ENCODE measurements at places on chromosomes 11 and 22. TPM values are rescaled to one million over a fixed set of nuclear protein-coding genes. Genes with fewer than 3 reads are reported as not detected.
A peak's percentile ranks its signal among the peaks of the same experiment; 100 is the strongest.

Gene OR6A2
- total RNA-seq, result 0.14 TPM

Gene TSPAN32
- 0.25 TPM for total RNA-seq

Gene TRIM29
- 0.56 TPM for total RNA-seq

Gene MIAT
- total RNA-seq, result 0.60 TPM

Gene CYP2R1
- total RNA-seq, result 10.6 TPM

DNA sequence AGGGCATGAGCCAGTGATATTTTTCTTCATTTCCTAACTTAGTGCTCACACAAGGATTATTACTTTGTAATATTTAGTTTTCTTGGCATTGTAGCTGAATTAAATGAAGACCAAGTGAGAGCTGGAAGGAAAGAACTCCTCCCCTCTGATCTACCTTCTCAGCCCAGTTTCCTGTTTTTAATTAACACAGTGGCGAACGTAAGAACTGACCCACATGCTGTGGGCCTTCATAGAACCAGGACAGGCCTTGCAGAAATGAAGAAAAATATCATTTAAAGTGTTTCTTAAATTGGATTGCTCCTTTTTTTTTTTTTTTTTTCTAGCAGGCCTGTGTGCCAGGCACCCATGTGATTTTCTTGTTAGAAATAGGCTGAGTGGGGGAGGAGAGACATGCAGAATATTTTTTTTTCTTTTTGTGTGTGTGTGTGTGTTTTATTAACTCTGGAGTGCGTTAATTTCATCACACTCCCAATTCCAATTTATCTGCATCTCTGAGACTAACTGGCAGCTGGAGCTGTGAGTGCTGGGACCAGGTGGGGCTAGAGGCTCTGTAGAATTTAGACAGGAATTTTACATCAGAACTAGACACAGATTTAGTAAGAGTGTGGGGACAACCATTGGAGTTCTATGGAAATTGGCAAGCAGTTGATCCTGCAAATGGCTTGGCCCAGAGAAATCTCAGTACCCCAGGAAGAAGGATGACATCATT is 320.5 kb downstream of the DDX10 start:
- no peak for DNase-seq

DNA sequence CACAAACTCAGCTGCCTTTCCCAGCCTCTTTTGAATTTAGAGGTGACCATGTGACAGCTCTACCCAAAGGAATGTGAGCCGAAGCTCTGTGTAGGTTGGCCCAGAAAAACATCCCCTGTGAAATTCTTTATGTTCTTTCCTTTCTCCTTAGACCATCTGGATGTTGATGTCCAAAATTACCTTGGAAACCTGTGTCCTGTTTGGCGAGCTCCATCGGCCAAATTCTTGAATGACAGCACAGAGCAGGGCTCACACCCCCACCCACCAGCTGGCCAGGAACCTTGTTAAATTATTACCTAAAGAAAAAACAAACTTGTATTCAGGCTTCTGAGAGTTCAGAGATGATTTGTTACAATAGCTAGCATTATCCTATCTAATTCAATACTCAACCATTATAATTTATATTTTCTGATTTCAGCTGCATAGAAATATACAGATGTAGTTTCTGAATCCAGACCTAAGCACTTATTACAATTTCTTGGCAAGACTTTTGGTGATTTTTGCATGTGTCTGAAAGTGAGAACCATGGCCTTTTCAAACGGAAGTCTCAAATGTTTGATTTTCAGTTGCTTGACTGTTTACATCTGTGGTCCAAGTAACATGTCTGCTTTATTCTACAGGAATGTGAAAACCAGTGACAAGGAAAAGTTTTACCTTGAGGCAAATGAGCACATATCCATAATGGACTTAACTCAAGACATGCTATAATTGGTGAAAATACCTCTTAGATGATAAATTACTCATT is 554.2 kb downstream of the NTM start:
- peak; percentile 38 for DNase-seq

- DNase-seq, result no peak
Measured at GRCh38 chr22:20424932-20425565, 12.6 kb downstream of the SCARF2 start.

DNA sequence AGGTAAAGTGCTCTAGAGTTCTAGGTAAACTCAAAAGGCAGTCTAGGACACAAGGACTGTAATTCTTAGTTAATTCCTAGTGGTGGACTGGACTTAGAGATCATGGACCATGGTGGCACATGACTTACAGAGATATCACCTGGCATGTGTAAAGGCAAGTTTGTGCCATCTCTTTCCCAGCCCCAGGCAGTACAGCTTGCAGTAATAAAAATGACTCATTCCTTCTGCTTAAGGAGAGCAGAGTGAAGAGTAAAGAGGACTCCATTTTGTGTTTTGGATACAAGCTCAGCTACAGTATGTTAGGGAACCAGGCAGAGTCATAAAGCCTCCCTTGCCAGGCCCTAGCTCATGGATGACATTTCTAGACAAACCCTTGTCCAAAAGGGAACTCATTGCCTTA is 629.9 kb downstream of the JRKL start:
- no peak for DNase-seq

DNA sequence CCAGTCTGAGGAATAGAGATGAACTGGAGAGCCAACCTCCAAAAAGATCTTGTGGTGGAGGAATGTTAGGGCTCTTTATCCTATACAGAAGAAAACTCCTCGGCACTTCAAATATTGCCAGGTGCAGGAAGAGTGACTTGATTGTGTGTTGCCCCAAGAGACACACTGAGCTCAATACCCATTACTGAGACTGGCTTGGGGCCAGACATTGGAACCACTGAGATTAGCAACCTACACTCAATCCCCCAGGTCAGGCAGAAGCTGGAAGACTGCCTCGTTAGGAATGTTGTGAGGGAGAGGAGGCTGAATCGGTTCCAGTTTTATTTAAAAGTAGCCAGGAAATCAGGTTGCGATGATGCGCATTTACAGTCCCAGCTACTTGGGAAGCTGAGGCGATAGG is 2.4 kb upstream of the SGSM3 start:
- DNase-seq, result no peak

GRCh38 chr11:14112721-14113120 is 150.2 kb downstream of the SPON1 start:
- no peak for DNase-seq

DNA sequence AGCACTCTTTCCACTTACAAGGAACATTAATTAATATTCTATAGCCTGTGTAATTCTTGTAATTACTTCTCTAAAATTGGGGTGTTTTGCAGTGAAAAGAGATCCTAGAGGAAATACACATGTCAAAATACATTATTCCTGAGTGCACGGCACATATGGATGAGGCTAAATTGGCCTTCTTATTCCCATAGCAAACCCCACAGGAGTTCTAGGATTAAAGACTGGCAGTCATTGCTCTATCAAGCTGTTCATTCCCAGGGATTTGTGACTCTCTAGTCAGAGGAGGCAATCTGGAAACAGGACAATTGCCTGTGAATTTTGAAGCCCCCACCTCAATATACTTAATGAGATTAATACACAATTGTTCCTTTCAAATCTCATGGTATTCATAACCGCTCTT is 145.9 kb upstream of the OPCML start:
- no peak for DNase-seq

DNA sequence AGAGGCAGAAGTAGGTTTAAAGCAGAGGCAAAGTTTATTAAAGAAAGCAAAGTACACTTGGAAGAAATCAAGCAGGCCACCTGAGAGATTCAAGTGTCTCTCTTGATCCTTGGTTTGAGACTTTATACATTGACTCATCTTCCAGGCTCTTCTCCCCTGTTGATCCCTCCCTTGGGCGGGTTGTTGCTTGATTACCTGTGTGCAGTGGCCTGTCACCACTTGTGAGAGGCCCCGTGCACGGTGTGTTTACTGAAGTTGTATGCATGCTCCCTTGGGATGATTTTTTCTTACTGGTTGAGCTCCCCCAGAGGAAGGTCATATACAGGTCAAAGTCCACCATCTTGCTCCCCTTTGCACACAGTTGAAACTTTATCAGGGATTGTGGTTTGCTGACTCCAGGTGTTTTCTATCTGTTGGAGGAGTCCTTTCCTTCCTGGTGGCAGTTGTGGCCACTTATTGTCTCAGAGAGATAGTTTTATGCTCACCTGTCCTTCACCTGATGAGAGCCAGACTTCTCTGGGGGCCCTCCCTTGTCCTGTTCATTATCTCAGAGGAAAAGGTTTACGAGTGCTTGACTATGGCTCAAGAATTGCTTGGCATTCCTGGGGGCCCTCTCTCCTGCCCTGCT is 16.3 kb upstream of the RBMXL2 start:
- DNase-seq, result no peak

GRCh38 chr22:42645938-42646568 is 3.1 kb downstream of the CYB5R3 start:
- DNase-seq, result no peak

DNA sequence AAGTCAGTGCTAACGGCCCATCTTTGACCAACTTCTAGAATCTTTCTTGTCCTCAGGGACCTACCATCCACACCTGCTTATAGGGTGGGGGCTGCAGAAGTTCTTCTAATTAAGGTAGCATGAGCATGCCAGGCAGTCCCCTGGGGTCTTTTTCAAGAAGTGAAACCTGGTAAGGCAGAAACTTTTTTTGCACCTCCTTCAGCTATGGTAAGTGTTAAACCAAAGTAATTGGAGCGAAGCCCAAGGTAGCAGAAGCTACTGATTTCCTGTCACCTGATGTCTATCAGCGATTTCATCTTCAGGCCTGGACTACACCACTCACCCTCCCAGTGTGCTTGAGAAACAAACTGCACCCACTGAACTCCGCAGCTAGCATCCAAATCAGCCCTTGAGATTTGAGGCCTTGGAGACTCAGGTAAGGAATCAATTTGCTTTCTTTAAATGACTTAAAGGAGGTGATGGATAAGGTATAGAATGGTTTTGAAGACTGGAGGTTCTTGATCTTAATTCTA is at the start of gene MS4A1:
TSS of gene MS4A1 (plus strand) at position 317 of the 512 bp plus-strand sequence. CDS start 6,528 bp downstream, outside the sequence.
- DNase-seq, result no peak

DNA sequence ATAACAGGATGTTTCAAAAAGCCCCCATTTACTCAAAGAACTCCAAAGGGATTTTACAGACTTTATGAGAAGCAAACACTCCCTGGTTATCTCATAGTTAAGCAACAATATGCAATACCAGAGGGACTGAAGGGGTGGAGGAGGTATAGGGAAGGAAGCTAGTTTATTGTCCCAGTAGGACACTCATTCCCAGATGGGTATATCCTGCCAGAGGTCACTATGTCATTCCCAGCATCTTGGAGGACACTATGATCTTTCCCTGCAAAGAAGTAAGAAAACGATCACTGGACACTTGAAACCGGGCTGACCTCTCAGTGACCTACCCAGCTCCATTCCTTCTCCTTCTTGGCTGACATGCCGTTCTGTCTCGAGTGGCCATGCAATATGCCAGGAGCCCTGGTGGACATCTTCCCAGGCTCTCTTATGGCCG is 114.5 kb downstream of the NAT10 start:
- DNase-seq, result no peak

DNA sequence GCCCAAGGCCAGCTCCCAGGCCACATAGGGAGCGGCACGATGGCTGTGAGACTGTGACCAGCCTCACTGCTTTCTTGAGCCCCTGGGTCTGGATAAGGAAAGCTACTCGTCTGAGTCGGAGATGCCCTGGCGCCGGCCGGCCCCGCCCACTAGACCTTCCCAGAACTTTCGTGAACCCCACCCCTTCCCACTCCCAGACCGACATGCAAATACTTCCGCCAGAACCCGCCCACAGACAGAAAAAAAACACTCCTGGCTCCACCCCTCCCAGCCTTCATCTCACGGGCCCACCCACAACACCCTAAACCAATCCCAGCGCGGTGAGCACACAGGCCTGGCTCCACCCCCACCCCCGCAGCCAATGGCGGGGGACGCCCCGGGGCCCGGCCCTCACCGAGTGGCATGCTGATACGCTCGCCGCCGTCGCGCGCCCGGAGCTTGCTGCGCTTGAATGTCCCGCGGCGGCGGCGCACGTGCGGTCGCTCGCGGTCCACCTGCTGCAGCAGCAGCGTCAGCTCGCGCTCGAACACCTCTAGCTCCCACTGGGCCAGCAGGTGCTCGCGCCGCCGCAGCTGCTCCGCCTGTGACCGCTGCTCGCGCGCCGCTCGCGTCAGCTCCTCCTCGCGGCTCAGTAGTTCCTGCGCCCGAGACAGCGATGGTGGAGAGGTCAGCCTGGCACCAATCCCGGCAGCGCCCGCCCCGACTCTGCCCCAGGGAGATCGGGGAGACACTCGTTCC is 7.0 kb downstream of the MAP3K11 start:
- DNase-seq, result peak; percentile 77

DNA sequence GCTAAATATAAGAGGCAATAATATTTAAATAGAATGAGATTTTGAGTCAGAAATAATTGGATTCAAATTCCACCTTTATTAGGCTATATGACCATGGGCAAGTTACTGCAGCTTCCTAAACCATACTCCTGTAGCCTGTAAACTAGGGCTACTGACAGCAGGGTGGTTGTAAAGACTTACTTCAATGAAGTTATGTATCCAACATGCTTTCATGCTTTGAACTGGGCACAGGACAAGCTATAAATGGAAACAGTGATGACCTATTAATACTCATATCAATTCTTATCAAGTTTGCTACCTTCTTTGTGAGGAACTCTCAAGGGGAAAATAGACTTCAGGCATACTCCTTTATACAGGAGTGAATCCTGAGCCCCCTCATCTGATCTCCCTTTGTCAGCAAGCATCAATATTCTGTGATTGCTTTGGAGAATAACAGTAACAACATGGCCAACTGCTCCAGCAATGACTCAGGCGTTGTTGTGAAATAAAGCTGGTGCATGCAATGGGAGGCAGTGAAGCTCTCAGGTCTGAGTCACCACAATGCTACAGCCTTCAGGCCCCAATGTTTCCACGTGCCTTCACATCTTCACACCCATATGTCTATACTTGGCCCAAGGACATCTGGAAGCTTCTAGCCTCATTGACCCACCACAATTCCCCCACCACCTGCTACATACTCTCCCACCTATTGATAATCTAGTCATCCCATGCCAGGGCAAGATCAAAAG is 102.5 kb downstream of the KCNA4 start:
- no peak for DNase-seq

GRCh38 chr11:116990061-116990473 is 108.2 kb downstream of the SIK3 start:
- no peak for DNase-seq

- no peak for DNase-seq
Measured at GRCh38 chr22:49953027-49953679, 7.4 kb upstream of the PIM3 start.
